ENCODE measurements at places on chromosomes 2 and 18.
A peak's percentile ranks its signal among the peaks of the same experiment; 100 is the strongest.

GRCh38 chr2:20326163-20326780, 24.4 kb downstream of the PUM2 start:
- DNase-seq: peak; percentile 53

DNA sequence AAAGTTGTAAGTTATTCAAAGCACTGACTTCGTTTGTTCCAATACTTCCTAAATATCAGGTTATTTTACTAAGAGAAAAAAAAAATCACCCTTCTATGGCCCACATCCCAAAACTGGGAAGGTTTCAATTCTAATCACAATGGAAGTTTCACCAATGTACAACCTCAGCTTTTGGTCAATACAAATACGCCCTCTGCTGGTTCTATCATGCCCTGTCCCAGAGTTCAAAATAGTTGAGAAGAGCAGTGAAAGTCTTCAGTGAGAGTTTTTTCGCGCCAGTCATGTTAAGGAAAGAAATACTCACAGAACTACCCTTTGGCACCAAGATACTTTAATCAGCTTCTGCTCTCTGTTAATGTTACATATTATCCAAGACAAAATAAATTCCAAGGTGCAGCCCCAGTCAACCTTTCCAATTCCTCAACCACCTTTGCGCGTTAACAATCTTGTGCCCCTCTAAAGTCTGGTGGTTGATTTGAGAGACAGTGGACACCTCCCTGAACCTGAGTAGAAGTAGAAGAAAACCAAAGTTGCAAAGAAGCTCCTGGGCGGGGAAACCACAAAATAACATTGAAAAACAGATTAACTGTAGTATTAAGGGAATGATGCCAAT, 59.9 kb downstream of the SUMO1 start:
- DNase-seq: peak; percentile 66

GRCh38 chr18:49865401-49865800, 52.1 kb upstream of the ACAA2 start:
- peak; percentile 4 for DNase-seq

DNA sequence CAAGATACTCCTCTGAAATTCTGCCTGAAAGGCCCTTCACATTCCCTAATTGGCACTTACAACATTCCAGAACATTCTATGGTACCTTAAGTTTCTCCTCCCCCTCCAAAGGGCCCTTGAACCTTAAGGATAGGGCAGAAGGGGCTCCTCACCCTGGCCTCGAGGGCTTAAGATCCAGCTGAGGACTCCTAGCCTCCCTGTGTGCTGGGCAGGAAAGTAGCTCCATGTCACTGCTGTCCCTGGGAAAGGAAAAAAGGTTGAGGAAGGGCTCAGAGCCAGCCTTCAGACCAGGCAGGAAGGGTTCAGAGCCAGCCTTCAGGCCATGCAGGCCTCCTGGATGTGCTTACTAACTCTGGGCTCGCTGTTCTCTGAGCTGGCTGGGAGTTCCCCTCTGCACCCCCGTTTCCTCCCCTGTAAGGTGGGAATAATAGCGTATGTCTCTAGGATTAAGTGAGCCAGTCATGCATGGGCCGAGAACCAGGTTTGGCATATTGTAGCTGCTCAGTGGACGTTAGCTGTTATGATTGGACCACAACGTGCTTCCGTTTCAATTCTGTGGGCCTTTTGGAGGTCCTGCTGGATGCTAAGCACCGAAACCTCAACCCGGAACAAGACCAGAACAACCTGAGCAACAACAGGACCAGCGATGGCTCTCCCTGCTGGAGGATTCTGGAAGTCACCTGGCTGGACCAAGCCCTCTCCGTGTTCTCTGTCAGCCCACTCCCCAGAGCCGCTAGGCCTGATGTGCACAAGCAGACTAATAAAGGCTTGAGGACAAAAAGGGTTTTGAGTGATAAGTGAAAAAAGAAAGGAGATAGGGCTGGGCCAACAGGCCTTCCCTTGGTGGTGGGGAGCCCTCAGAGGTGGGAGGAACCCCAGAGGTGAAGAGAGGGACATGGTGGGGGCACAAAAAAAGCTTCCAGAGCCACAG, 1.0 kb upstream of the B3GNT7 start:
- DNase-seq: no peak

DNA sequence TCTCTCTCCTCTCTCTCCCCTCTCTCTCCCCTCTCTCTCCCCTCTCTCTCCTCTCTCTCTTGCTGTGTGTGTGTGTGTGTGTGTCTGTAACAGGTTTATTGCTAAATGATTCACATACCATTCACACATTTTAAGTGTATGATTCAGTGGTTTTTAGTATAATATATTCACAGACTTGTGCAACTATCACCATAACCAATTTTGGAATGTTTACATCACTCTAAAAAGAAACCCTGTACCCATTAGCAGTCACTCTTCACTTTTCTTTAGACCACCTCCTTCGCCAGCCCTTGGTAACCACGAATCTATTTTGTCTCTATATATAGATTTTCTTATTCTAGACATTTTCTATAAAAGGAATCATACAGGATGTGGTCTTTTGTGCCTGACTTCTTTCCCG, 11.4 kb downstream of the THNSL2 start:
- DNase-seq: no peak

DNA sequence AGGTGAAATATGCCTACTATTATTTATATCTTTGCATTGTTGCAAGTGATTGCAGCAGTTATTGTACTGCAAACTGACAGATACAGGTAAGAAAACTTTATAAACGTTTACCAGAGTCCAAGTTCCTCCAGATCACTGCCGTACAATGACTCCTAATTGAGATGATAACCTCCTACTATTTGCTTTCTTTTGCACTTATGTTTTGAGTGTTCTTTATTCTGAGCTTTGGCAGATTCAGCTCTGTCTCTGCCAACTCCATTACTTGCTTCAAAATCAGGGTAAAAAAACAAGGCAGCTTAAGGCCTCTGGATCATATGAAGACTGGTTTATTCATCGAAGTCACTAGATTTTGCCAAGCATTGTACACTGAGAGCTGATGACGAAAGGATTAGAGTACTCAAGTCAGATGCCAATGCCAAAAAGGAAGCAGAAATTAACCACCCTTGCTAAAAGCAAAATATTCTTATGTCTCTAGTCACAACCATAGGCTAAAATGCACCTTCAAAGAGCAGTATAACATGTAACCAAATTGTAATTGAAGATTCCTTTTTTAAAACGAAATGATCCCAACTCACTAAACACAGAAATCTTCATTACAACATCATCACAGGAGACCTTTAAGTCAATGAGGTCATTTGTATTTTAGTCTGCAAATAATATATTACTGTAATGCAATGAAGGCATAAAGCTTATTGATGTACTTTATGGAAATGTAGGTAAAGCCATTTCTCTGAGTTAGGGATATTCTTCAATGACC, 10.5 kb upstream of the IKZF2 start:
- no peak for DNase-seq

- no peak for DNase-seq
Measured at GRCh38 chr18:653512-653911, 3.9 kb upstream of the TYMS start.

DNA sequence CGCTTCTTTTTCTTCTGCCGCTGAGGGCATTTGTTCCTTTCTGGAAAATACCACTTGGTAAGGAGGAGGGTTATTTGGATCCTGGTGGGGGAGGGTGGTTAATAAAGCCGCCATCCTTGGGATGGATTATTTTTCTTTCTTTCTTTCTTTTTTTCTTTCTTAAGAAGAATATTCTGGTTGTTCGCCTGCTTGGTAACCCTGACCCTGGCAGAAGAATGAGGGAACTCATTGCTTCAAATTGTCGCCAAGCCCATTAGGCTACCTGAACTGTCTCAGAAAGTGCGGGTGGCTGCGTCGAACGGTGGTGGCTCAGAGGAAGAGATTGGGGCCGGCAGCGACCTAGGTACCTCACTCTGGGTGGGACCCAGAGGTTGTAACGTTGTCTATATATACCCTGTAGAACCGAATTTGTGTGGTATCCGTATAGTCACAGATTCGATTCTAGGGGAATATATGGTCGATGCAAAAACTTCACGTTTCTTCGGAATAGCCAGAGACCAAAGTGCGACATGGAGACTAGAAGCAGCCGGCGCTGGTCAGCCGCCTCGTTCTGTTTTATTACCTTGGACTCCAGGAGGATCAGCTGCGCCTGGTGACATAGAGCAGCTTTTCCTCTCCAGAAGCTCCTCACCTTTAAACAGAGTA, 1.3 kb upstream of the HOXD4 start:
- DNase-seq: no peak

GRCh38 chr2:209369656-209370055, 54.2 kb upstream of the MAP2 start:
- no peak for DNase-seq

DNA sequence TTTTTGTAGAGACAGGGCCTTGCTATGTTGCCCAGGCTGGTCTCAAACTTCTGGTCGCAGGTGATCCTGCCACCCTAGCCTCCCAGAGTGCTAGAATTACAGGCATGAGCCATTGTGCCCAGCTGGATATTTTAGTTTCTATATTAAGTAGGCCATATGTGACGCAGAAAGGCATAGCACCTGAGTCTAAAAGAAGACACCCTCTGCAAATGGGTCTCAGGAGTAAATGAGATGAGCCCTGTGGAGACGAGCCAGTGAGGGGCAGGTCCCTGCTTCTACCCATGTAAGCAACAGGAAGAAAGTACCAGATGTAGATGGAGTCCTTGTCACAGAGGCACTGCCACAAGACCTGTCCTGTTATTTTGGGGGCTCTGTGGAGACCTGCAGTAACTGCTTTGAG, 322.4 kb downstream of the PTPRM start:
- DNase-seq: no peak

DNA sequence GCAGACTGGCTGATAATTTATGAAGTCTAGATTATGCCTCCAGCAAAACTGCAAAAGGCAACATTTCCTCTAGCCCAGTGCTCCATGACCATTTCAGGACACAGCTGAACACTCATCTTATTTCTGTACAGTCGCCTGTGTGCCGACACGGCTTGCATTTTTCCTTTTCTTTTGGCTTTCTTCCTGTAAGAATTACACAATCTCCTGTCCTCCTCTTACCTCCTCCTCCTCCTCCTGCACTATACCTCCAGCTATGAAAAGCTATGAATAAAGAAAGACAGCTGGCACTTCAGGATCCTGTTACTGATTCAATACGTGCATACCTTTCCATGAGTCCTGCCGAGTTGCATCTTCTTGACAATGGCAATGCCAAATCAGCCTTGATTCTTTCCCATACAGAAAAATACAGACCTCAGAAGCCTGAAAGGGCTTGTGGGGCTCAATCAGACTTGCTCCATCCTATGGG, 32.2 kb upstream of the TRIB2 start:
- DNase-seq: no peak

- peak; percentile 97 for DNase-seq
Measured at GRCh38 chr2:136381722-136382633, 264.0 kb upstream of the CXCR4 start.

DNA sequence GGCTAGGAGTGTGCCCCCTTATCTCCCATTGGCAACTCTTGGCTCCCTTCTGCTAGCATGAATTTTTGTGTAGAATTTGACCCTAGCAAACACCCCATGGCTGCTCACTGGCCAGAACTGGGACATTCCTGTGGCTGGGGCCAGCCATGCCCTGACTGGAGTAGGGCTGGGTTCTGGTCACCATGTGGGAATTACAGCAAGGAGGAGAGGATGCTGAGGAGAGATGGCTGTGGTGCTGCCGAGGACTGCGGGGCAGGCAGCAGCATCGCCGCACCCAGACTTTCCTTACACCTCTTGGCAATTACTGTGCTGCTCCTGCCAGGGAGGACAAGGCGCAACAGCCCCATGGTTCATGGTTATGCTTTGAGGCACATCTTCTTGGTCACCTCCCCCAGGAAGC, 12.7 kb downstream of the KCNF1 start:
- no peak for DNase-seq

DNA sequence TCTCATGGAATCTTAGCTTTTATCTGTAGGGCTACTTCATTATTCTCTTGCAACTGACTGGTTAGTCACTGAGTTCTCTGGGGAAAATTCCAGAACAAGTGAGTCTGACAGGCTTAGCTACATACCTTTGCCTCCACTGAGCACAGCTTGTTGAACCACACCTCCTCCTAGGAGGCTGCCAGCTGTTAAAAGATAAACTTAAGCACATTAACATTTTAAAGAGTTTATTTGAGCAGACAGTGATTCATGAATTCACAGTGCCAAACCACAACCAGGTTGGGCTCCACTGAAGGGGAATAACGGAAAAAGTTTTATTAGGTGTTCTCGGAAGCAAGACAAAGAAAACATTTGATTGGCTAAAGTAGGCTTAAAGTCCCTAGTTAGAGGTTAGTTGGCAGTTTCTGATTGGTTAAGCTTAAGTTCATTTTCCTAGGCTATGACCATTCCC, 12.5 kb upstream of the SLC38A11 start:
- DNase-seq: no peak

DNA sequence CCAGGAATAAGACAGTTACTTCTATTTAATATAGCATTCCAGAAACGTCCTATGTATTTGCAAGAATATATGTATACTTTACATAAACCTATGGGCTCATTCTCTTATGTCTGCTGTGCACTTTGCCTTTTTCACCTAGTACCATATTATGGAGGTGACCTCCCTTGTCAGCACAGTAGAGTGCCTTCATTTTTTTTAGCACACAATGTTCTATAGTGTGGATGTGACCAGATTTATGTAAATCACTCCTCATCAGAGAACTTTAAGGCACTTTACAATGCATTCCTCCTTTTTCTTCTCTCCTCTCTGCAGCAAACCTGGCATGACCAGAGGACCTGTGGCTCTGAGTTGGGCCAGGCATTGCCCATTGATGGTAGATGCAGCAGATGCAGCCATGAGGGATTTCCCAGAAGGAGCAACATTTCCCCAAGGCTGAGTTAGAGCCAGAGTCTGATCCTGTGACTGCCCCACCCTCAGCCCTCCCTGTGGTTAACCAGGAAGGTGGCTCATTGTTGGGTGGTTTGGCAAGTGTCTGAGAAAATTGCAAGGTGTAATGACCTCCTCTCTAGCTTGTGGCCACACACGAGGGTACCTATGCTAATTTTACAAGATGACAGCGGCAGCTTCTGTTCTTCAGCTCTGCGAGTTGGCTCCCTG, 76.5 kb upstream of the DLX2 start:
- peak; percentile 21 for DNase-seq

GRCh38 chr2:98550165-98550564, 58.1 kb downstream of the COA5 start:
- DNase-seq: no peak

- DNase-seq: peak; percentile 71
Measured at GRCh38 chr2:62304429-62305417, 108.8 kb downstream of the B3GNT2 start.

- DNase-seq: no peak
Measured at GRCh38 chr2:27322301-27322765, 564 bp downstream of the MPV17 start.

- no peak for DNase-seq
Measured at GRCh38 chr2:227043981-227044380, 120.0 kb downstream of the COL4A4 start.

DNA sequence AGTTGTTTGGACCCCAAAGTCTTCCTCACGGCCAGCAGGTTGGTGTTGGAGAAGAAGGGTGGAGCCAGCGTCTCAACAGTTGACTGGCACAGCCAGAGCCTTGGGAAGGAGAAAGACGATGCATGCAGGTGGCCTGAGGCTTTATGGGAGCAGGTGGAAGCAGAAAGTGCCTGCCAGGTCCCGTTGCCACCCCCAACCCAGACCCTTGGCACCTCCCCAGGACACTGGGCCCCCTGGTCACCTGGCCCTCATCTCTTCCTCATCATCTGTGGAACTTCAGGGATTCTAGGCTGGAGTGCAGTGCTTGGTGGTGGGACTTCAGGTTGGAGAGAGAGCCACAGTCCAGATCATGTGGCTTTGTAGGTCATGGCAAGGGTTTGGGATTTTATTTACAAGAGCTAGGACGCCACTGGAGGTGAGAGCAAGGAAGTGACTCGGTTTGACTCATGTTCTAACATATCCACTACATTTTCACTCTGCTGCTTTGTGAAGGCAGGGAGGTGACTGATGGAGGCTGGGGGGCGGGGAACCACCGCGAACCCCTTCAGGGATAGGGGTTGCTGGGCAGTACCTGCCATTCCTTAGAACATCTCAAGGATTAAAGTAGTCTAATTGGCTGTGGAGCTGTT, 62.5 kb upstream of the B3GNT7 start:
- DNase-seq: no peak

Data from activated CD4-positive, alpha-beta T cell treated with anti-CD3 and anti-CD28 coated beads, Interleukin-2, amount 50 U/mL, for 16 hours (primary cell).